Retinal pigment epithelial cell (primary cell): ENCODE measurements at places on chromosomes 7 and 10.
A peak's percentile ranks its signal among the peaks of the same experiment; 100 is the strongest.

DNA sequence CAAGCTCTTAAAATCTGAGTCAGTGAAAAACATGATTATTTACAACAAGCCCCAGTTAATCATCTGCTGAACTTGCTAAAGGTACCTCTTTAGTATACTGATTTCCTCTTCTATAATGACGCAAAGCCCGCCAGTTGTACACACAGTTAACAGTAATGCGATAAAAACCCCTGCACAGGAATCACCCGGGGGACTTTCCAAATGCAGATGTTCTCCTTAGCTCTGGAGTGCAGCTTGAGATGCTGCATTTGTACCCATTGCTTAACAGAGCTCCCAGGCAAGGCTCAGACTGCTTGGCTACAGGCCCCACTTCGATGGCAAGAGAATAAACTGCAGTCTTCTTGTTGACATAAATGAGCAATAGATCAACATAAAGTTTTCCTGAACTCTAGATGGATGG lies 279.6 kb upstream of the HGF start:
- DNase-seq: no peak

GRCh38 chr10:101224060-101224909 lies 5.0 kb downstream of the LBX1 start:
- DNase-seq: no peak

GRCh38 chr7:44633254-44634186 lies 27.1 kb downstream of the OGDH start:
- DNase-seq: peak; percentile 86

DNA sequence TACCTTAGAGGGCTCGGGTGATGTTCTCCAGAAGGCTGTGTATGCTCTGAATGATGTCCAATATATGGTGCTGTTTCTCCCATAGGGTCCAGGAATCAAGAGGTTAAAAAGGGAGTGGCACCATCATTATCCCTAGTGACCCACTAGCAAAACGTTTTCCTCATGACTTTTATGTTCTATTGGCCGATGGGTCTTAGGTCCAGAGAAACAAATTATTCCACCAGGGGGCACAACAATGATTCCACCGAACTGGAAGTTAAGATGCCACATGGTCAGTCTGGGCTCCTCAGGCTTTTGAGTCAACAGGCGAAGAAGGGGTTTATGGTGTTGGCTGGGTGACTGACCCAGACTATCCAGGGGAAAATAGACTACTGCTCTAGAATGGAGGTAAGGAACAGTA lies 256.1 kb downstream of the COBL start:
- DNase-seq: no peak

- DNase-seq: no peak
These were observed 239.7 kb upstream of the MKLN1 start for GRCh38 chr7:131087756-131088658.

- no peak for DNase-seq
These were observed 287.0 kb upstream of the AOAH start for GRCh38 chr7:37011151-37011890.

- DNase-seq: no peak
These were observed 354.8 kb downstream of the RPS24 start for GRCh38 chr10:78388331-78389050.

- no peak for DNase-seq
These were observed 835 bp upstream of the COL28A1 start for GRCh38 chr7:7536396-7537019.

- DNase-seq: no peak
These were observed 47.4 kb upstream of the PRKAR1B start for GRCh38 chr7:774161-775109.

DNA sequence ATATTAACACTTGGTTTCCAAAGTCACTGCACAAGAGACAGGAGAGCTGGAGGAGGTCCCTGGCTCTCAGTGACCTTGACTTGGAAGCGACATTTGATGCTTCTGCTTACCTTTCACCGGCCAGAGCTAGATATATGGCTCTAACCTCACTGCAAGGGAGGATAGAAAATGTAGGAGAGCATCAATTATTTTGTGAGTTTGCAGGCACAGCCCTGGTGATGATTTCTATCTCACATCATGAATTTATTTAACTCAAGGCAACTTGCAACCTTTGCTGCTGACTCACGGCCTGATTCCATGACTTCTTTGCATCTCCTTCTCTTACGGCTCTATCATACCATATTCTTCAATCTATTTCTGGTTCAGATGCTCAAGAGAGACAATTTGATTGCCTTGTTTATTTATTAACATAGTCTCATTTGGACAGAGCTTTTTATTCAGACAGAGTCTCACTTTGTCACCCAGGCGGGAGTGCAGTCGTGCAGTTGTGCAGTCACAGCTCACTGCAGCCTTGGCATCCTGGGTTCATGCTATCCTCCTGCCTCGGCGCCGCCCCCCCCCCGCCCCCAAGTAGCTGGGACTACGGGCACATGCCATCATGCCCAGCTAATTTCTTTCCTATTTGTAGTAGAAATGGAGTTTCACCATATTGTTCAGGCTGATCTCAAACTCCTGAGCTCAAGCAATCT lies 196.0 kb downstream of the REEP3 start:
- DNase-seq: no peak

DNA sequence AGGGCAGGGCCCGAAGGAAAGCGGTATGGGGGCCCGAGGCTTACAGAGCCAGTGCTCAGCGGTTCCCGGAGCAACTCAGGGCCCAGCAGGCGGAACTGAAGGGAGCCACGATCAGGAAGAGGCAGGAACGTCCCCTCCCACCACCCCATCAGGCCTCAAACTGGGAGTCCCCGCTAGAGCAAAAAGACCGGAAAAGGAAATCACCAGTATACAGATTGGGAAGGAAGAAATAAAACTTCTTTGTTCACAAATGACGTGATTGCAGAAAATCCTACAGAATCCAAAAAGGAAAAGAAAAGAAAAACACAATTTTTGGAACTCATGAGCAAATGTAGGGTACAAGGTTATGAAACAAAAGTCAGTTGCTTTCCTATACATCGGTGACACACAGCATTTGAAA lies 21.6 kb upstream of the ZFAND2A start:
- no peak for DNase-seq

DNA sequence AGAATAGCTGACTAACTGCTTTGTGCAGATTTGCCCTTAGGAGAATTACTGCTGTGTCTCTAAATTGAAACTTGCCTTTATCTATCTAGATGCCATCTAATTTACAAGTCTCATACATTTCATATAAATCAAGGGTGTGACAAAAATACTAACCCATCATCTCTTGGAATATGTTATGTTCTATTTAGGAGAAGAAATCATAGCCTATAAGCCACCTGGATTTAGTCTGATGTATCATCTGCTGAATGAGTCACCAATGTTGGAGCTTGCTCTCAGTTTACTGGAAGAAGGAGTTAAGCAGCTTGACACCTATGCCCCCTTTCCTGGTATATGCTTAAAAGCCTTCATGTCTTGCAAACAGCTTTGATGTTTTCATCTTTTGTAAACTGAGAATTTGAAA lies 43.5 kb downstream of the NUP205 start:
- DNase-seq: no peak

- DNase-seq: no peak
These were observed 109.1 kb downstream of the POU6F2 start for GRCh38 chr7:39086638-39087360.

GRCh38 chr10:113059371-113059780 lies 109.3 kb downstream of the TCF7L2 start:
- no peak for DNase-seq

DNA sequence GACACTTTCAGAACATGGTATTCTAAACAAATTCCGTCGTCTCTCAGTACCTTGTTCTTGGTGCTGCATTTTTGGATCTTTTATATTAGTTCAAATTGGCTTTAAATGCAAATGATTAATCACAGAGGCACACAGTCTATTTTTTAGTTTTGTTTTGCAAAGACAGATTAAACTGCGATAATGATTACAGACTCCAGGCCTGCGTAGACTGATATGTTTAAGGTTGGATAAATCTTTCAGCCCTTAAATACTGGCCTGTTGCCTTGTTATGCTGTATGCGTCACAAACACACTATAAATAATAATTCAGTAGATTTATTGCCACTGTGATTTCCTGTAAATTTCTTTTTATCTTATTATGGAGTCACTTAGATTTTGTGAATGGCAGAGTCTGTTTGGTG lies 19.3 kb downstream of the CACNB2 start:
- DNase-seq: no peak

DNA sequence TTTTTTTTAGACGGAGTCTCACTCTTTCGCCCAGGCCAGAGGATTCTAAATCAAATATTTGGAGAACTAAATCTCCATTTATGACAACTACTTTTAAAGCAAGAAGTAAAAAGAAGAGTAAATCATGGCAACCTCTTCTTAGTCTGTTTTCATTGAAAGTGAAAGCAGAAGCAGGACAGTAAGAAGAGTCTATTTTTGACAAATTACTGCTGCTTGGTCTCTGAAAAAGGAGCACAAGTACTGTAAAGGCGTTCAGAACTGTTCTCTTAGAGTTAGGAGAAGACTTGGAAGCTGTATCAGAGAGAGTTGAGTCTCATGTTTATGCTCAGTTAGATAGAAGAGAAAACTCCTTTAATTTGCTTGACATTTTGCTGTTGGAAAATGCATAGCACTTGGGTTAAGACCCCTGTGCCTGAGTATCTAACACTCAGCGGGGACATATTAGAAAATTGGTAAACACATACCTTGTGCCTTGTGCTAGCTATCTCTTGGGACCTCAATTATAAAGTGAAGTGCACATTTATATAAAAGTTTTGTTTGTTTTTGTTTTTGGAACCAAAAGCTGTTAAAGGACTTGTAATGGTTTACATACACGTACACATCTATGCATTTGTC lies 433.0 kb downstream of the ANKRD7 start:
- DNase-seq: no peak

DNA sequence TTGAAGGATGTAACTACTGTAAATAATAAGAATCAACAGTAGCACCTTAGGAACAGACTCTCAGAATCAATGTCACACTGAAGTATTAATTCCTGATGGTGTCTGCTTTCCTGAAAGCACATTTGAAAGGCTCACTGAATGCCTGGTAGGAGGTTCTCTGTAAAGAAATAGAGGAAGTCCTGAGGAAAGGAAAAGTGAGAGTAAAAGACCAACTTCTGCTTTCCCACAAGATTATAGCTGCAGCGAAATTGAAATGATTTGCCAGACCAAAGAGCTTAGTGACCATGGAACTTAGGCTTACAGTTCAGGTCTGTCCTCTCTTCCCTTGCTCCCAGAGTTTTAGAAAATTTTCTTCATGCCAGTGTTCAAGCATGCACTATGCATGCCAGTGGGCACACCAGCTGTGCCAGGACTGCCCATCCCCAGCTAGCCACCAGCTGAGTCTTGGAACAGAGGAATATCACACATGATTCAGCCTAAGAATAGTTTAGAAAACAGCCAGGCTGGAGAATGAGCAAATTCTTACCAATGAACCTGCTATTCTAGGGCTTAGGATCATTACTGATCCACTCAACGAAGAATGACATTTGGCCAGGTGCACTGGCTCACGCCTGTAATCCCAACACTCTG lies 123.2 kb downstream of the HERPUD2 start:
- no peak for DNase-seq

- DNase-seq: no peak
These were observed 93.8 kb downstream of the PARD3 start for GRCh38 chr10:34721208-34721840.

GRCh38 chr7:98551611-98552273 lies 65.3 kb upstream of the NPTX2 start:
- no peak for DNase-seq

DNA sequence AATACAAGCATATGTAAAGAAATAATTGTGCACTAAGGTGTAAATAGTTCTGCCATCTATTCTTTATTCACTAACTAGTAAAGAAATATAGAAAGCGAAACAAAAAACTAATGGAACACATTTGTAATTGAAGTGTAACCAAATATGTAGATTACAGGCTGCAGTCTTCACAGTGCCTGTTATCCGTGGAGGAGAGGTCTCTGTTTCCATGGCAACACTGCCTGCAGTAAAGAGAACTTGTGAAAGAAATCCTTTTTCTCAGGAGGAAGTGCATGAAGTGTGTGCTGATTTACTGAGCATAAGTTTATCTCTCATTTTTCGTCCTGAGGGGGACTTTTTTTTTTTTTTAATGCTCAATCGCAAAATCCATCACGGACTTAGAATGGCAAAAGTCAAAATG lies 102.5 kb downstream of the APBB1IP start:
- DNase-seq: no peak

DNA sequence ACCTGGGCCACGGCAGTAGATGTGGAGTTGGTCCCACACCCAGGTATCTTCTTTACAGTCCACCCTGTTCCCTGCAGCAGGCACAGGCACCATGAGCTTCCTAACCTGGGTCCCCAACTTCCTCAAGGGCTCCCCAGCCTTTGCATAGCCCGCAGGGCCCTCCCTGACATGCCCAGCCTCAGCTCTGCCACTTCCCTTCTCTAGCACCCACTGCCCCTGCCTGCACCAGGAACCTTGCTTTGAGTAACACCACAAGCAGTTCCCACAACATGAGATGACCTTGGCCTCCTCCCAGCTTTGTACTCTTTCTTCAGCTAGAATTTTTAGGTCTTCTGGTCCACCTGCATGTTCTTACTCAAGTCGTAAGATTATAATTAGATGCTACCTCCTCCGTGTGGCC lies 92.2 kb upstream of the ZPBP start:
- no peak for DNase-seq

DNA sequence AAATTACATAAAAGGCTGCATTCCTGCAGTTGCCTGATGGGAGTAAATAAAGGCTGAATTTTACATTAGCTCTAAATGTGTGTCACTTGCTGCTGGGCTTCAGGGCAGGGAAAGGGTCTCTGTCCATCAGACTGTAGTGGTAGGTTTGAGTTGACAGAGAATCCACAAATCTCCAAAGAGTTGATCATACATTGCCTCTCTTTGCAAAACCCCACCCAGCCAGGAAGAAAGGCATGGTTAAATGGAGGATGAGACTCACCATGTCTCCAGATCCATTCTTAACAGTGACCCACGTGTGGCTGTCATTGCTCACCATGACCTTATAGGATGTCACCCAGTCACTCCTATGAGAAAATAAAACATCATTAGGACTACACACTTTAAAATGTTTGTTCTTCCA lies 92.8 kb downstream of the CPXM2 start:
- DNase-seq: no peak

DNA sequence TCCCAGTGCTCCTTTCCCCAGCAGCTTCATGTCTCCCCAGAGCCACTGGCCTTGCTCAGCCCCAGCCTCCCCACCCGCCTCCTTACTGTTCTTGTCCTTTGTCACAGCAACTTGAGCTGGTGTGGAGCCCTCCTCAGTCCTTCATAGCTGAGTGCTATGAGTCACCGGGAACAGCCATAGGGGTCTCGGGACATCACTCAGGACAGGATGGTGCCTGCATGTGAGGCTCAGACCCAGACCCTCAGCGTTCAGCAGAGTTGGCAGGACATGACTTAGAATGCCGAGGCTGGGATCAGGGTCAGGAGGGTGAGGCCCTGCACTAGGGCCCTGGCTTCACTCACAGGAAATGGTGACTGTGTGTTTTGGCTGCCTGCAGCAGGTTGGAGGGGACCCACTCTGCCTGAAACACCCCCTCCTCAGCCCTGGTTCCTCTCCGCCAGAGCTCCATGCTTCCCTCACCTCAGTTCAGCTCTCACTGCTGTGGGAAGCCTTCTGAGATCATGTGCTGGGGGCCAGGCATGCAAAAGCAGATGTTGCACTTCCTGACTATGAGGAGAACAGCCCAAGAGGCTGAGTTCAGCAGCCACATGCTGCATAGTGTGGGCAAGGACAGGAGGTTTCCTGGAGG lies 40.7 kb upstream of the GJD4 start:
- DNase-seq: no peak

- DNase-seq: no peak
These were observed 10.0 kb upstream of the GTF2IRD1 start for GRCh38 chr7:74443543-74444247.
